ENCODE measurements at places on chromosomes 1 and 21. TPM values are rescaled to one million over a fixed set of nuclear protein-coding genes. Genes with fewer than 3 reads are reported as not detected.

- H3K4me3 ChIP-seq, result peak overlapping the region; percentile 87
- peaks cover 35% of the 10 kb centered on the region for H3K36me3 ChIP-seq
- H3K27ac ChIP-seq, result peak overlapping the region; percentile 91
- peaks cover 9% of the 10 kb centered on the region for H3K27me3 ChIP-seq
- peak; percentile 73 for DNase-seq
- peaks cover 33% of the 10 kb centered on the region for H3K4me1 ChIP-seq
These were observed 677 bp downstream of the AGPAT3 start for GRCh38 chr21:43865540-43866259.

DNA sequence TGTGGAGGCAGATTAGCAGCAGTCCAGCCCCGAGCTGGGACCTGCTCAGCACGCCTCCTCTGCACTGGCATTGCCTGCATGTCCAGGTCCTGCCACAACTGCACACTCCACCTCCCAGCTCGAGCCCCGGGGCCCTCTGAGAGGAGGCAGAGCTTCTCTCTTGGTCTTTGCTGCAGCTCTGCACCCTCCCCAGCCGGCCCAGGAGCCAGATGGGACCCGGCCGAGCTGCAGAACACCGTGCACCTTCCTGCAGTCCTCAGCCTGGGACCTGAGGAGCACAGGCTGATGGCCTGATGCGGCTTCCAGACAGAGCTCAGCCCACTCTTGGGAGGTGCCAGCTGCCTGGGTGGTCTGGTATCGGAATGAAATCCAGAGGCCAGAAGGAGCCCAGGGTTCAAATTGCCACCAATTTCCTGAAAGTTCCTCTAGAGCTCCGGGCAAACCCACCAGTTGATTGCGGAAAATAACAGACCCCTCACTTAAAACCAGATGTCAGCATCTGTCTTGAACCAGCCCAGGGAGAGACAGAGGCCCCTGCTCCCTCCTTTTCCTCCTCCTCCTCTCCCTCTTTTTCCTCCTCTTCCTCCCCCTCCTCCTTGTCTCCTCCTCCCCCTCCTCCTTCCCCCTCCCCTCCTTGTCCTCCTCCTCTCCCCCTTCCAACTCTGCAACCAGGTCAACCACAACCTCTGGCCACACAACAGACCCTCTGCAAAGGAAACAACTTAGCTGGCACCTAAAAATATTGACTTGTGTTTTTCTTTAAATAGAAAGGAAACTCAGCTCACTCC, 10.6 kb upstream of the SPSB1 start:
- H3K36me3 ChIP-seq, result peaks cover 14% of the 10 kb centered on the region
- no peak overlapping the region for H3K4me3 ChIP-seq
- H3K27ac ChIP-seq, result peak overlapping the region; percentile 91
- peaks cover 71% of the 10 kb centered on the region for H3K4me1 ChIP-seq

Gene FCAMR
- not detected for total RNA-seq

Gene FGR
- 1.8 TPM for total RNA-seq

Data from activated CD8-positive, alpha-beta memory T cell treated with anti-CD3 and anti-CD28 coated beads, Interleukin-2, amount 10 ng/mL, durations not matched to agents 7 days and 5 days (primary cell).